CD4-positive, alpha-beta T cell treated with Interleukin-2 at 100 ng/mL for 4 hours (primary cell): ENCODE measurements at places on chromosomes 4 and X.

- no peak for DNase-seq
Measured at GRCh38 chrX:151169783-151170182, 6.6 kb upstream of the GPR50 start.

DNA sequence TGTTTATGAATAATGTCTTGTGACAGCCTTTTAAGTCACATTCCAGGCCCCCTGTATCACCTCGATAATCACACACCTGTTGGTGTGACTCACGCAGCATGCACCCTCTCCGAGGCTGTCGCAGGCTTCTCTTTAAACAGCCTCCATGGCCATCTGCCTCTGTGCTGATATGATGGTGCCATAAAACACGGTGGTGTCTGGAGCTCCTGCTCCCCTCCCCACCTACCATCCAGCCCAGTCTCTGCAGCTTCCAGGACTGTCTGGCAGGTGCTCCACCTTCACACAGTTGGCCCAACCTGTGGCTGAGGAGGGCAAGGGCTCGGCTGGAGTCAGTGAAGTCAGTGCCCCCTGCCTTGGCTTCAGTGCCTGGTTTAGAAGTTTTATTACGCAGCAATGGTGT is 173.8 kb upstream of the RPL34 start:
- DNase-seq = no peak

DNA sequence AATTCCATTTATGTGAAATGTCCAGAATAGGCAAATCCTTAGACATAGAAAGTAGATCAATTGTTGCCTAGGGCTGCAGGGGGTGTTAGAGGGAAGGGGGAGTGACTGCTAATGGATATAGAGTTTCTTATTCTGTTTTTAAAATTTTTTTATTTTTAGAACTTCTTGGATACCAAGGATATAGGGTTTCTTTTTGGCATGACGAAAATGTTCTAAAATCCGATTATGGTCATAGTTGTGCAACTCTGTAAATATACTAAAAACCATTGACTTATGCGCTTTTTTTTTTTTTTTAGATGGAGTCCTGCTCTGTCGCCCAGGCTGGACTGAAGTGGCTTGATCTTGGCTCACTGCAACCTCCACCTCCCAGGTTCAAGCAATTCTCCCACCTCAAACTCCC is 125.2 kb upstream of the USP9X start:
- no peak for DNase-seq

- DNase-seq = no peak
Measured at GRCh38 chr4:78002260-78002659, 54.9 kb upstream of the FRAS1 start.

DNA sequence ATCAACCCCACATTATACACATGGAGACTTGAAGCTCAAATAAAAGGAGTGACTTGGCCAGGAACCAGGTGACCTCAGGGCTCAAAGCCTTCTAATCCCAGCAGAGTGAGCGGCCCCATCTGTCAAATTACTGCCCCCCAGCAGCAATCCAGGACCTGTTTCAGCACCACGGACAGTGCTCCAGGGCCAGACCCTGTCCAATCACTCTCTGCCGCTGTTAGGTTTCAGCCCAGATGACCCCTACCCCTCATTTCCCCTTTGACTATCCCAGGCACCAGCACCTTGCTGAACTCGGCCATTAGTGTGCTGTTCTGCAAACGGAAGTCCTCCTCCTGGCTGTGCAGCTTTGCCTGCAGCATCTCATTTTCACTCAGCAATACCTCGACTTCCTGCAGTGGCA is 5.1 kb downstream of the GRIPAP1 start:
- DNase-seq = no peak

GRCh38 chr4:146834263-146835034 is 111.2 kb downstream of the TTC29 start:
- no peak for DNase-seq

DNA sequence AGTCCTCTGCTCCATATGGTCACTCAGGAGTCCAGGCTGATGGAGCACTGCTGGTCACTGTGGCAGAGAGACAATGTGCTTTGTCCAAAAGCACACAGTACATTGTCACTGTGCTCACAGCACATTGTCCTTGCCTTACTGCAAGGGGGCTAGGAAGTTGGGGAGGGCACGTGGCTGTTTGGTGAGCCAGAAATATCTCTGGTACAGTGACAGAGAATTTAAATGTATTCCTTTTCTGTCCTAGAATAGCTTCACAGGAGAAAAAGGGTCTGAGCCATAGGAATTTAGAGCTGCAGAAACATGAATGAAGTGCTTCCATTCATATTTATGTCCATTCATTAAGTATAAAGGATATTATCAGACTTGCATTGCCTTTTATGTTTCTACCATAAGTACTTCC is 110.8 kb upstream of the TRIM2 start:
- no peak for DNase-seq

- no peak for DNase-seq
Measured at GRCh38 chr4:149247164-149247563, 568.5 kb downstream of the IQCM start.

DNA sequence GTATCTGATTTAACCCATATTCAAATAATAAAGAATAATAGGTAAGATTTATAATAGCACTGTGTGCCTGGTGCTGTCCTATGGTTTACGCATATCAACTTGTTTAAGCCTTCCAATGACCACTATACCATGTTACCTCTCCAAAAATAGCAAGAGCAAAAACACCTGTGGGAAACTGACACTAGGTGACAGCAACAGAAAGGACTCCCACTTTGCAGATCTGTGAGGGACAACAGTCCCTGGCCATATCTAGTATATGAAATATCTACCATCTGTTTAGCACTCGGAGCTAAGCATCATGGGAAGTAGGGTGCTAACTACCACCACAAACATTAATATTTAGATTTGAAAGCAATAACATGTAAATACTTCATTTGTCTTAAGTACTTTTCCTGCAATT is 55.7 kb upstream of the TXK start:
- no peak for DNase-seq

- DNase-seq = no peak
Measured at GRCh38 chr4:41466249-41466648, 71.7 kb upstream of the LIMCH1 start.
